Kidney glomerular epithelial cell (primary cell): ENCODE measurements at places on chromosomes 4 and X.

- peak; percentile 72 for DNase-seq
These were observed 56.5 kb downstream of the PRDM5 start for GRCh38 chr4:120865985-120866384.

DNA sequence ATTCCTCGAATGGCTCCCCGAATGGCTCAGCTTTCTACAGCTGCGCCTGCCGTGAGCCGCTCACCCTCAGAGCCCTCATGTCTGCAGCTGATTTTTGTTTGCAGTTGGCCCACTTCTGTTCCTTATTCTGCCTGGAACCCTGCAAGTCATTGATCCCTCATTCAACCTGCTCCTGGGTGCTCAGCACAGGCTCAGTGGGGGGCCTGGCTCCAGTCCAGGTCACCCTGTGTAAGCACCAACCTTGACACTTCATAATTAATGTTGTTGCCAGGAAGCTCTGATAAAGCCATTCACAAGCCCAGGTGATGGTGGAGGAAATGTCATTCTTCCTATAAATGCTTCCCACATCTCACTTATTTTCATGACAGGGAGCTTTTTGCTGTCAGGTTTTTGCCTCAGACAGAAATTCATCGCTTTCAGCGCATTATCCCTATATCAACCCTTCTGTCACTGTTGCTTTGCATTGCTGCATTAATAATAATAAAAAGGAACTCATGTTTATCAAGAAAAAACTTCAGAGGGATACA lies 85.7 kb downstream of the F11 start:
- no peak for DNase-seq

DNA sequence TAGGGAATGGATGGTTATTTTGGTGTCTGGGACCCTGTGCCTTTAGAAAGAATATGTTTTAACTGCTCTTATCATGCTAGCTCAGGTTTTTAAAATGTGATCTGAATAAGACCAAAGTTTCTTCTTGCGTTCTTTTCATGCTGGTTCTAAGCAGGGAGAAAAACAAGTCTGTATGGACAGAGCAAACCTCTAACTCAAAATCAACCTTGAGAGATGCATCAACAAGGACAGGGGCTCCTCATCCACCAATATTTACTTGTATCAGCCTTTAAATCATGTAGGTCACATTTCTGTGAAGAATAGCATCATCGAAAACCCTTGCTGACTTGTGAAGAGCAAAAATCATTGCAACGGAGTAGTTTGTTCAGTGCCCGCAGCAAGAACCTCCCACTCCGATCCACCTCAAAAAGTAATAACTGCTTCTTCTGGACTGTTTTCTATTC lies 1.2 kb downstream of the ATP10D start:
- no peak for DNase-seq

GRCh38 chr4:169335331-169335730 lies 64.6 kb upstream of the SH3RF1 start:
- no peak for DNase-seq

- no peak for DNase-seq
These were observed 33.7 kb downstream of the FRMD7 start for GRCh38 chrX:132094164-132094563.

GRCh38 chrX:100812216-100813158 lies 7.7 kb upstream of the CSTF2 start:
- DNase-seq, result no peak

GRCh38 chr4:33052241-33052640 lies 2332.1 kb downstream of the PCDH7 start:
- DNase-seq, result no peak

- no peak for DNase-seq
These were observed 47.8 kb upstream of the CRMP1 start for GRCh38 chr4:5940470-5941203.

DNA sequence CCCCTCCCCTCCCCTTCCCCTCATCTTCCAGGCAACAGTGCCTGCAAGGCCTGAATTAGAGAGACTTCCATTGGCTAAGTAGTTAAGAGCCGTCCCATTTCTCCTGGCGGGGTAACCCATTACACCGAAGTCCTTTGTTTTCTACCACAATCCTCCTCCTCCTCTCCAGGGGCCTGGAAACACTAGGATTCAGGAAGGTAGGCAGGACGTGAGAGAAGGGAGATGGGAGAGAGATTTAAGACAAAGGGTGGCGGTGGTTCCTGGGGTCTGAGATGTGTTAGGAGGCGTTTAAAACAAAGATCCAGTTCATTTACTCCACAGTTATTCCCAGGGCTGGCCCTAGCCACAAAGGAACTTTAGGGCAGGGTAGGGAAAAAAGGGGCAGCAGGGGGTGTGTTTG lies 28.0 kb downstream of the NYX start:
- DNase-seq, result no peak

GRCh38 chr4:139749338-139749737 lies 83.7 kb downstream of the MGST2 start:
- no peak for DNase-seq

GRCh38 chr4:56426273-56426672 lies 9.1 kb downstream of the PPAT start:
- no peak for DNase-seq

- DNase-seq, result no peak
These were observed 608.6 kb downstream of the KLHL13 start for GRCh38 chrX:117508021-117508420.

DNA sequence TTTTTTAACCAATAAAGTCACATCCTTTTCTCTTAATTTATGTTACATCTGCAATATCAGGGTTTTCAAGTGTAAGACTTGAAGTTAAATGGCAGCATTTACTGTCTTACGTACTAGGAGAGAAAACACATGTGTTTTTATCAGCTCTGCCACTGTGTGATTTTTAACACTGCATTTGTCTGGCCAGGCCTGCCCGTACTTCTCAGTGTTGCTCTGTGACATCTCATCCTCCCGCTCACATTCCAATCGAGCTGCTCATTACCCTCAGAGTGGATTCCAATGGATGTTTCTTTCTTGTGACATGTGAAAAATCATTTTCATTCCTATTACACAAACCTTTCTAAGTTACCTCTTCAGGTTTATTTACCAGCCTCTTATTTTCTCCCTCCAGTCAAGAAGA lies 420.3 kb downstream of the FAT4 start:
- peak; percentile 99 for DNase-seq

- no peak for DNase-seq
These were observed 291.5 kb upstream of the GALNTL6 start for GRCh38 chr4:171521726-171522125.

- no peak for DNase-seq
These were observed 23.4 kb downstream of the TRIM75 start for GRCh38 chr4:165077034-165077578.

- no peak for DNase-seq
These were observed 217.7 kb upstream of the PSAPL1 start for GRCh38 chr4:7652451-7652881.

DNA sequence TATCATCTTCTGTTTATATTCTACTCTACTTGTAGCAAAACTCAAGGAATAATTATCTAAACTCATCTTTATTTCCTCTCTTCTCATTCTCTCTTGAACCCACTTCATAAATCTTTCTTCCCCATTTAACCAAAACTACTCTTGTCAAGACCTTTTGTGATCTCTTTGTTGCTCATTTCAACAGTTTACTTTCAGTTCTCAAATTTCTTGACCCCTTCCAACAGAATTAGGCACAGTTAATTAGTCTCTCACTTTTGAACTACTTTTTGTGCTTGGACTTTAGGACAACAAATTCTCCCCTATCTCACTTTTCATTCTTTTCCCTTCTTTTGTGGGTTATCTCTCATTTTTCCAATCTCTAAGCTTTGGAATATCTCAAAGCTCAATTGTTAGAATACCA lies 27.4 kb upstream of the CAMK2D start:
- DNase-seq, result no peak

- no peak for DNase-seq
These were observed 39.2 kb downstream of the POLA1 start for GRCh38 chrX:24732766-24733500.

GRCh38 chr4:169582706-169583105 lies 29.7 kb downstream of the NEK1 start:
- DNase-seq, result no peak

GRCh38 chr4:3203971-3204431 lies 45.0 kb upstream of the MSANTD1 start:
- DNase-seq, result no peak

- no peak for DNase-seq
These were observed 54.4 kb upstream of the HS3ST1 start for GRCh38 chr4:11483046-11483445.

GRCh38 chr4:1105662-1106061 lies 7.7 kb downstream of the RNF212 start:
- DNase-seq, result peak; percentile 19

GRCh38 chr4:85778632-85779131 lies 303.7 kb downstream of the ARHGAP24 start:
- peak; percentile 82 for DNase-seq

GRCh38 chr4:752196-752861 lies 46.7 kb downstream of the PCGF3 start:
- DNase-seq, result no peak

DNA sequence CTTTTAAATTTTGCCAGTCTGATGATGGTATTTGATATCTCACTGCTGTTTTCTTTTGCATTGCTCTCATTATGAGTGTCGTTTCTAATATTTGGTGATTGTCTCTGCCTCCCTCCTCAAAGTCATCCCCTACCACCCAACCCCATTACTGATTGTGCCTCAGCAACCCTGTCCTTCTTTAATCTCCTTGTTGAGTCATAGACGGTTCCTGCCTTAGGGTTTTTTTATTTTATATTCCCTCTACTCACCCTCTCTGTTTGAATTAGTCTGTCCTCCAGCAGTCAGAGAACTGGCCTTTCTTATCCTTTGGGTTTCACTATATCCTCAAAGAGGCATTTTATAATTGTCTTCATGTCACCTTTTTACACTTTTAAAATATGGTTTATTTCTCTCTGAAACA lies 409.3 kb upstream of the CPEB2 start:
- DNase-seq, result no peak

DNA sequence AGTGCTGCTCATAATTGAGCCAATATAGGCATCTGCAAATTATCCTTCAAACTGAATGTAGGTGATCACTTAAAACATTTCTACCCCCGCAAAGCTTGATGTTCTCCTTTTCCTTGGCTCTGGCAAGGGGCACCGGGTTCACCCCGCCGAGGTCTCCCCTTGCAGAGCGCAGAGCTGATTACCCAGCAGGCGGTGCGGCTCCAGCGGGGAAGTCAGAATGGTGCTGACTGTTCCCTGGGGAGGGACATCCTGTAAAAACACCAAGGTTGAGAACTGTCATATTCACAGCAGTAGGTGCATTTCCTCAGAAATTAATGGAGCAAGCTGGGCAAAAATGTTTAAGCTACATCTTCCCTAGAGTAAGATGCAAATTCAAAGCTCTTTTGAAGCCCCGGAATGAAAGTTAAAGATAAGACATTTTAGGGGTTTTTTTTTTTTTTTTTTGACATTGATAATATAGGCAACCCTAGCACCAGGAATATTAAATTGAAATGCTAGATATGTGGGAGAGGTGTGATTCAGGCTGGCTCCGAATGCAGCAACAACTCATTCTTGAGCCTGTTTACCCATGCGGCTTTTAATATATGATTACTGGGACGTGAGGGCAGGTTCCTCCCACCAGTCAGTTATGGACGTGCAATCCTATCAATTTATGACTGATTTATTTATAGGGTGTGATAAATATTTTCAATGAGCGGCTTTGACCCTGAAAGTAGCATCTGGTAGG lies 767.3 kb upstream of the TENM3 start:
- DNase-seq, result no peak

GRCh38 chr4:83568062-83568461 lies 32.2 kb downstream of the GPAT3 start:
- no peak for DNase-seq

- DNase-seq, result no peak
These were observed 67.4 kb downstream of the RNF150 start for GRCh38 chr4:141065872-141066271.

GRCh38 chr4:141724646-141725045 lies 88.3 kb downstream of the IL15 start:
- DNase-seq, result no peak

DNA sequence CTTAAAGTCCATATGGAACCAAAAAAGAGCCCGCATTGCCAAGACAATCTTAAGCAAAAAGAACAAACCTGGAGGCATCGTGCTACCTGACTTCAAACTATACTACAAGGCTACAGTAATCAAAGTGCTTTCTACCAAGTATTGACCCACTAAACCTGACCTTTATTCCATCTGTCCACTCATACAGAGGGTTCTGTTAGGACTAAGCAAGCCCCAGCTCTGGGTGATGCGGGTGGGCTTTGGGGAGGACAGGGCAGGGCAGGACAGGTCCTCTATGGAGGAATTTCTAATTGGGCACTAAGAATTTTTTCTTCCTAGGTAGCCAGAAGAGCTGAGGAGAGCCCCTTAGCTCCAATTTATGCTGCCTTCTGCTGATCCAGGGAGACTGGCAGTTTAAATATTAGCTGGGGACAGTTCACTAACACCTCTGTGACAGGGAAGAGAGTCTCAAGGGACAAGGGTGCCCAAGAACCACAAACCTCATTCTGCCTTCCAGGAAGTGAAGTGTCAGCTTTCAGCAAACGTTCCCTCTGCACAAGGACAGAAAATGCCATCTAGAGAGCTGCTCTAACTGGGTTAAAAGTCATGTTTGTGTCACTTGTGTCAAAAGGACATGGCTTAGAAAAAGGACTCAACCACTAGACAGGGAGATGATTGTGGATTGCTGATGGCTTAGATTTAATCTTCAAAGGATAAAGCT lies 143.2 kb downstream of the KIT start:
- no peak for DNase-seq

DNA sequence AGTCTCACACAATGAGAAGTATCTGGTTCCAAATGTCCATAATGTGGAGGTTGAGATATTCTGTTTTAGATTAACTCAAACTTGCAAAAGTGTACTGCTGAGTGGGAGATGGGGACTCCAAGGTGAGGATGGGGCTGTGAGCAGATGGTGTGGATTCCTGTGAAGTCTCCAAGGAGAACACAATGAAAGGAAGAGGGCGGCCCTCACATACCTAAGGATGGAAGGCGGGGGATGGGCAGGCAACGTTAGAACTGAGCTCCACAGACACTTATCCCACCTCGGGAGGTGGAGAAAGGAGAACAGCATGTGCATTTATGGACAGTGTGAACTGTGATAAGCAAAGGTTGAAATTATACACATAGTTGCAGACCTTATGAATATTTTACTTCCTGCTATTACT lies 9.9 kb upstream of the SPATA4 start:
- no peak for DNase-seq

- DNase-seq, result no peak
These were observed 101.8 kb downstream of the RASGEF1B start for GRCh38 chr4:81369886-81370285.

GRCh38 chr4:74453037-74453635 lies 8.2 kb downstream of the AREG start:
- DNase-seq, result no peak

GRCh38 chr4:95465010-95465409 lies 83.8 kb downstream of the UNC5C start:
- peak; percentile 37 for DNase-seq

DNA sequence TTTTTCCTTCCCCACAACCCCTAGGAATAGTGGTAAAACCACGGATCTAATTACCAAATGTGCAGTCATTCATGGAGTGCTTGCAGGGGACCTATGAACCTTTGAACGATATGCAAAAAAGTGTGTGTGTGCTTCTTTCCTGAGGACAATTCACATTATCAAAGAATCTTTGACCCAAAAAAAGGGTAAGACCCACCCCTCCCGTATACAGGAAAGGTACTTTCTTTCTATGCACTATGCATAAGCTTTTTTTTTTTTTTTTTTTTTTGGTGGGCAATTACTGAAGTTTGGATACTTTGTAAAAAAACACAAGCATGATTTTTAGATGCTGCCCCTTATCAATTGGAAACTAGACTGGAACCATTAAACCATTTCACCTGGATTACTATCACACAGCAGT lies 31.4 kb downstream of the SPRY1 start:
- DNase-seq, result no peak
